ENCODE measurements at places on chromosomes 2 and 18. TPM values are rescaled to one million over a fixed set of nuclear protein-coding genes. Genes with fewer than 3 reads are reported as not detected.

DNA sequence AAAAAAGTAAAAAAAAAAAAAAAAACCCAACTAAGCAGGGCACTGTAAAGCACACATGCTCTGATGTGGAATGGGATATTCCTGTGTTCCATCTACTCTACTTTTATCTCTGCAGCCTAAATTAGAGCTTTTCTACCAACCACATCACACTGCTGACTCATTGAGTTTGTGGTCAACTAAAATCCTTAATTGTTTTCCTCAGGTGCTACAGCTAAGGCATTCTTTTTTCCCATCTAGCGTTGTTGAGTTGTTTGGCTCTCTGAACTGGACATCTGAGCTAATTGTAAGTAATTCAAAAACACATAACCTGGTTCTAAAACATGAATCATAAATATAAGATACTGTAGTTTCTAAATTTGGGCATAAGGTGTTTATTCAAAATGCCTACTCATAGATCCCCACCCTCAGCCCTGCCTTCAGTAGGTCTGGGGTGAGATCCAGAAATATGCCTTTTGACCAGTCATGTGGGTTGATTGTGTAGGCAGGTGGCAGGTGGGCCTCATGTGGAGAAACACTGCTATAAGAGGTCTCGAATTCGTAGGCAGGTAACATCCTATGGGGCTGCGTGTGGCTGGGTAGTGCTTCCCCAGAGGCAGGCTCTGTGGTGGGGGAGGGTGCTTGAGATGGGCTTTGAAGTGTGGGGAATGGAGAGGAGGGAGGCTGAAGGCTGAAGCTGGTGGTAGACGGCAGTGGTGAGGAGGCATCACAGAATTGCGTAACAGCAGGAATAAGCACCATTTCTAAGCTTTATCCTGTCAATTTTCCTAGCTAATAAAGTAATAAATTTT lies 27.2 kb downstream of the ANKRD29 start:
- no peak for DNase-seq

GRCh38 chr2:234808907-234809306 lies 142.9 kb upstream of the SH3BP4 start:
- no peak for DNase-seq

DNA sequence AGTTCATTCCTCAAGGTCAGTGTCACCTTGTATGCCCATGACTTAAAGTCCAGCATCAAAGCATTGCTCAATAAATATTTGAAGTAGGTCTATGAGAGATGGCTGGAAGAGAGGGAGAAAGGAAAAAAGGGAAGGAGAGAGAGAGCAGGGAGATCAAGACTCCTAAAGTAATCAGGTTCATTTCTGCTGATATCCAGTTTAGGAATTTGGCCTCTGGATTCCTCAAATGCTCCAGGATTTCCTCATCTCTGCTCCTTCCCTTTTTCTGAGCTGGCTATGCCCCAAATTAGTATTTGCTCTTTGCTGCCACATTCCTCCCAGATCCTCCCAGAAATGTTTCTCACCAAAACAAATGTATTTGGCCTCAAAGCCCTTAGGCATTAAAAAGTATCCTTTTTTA lies 739.4 kb upstream of the CHAC2 start:
- DNase-seq: peak; percentile 58

- peak; percentile 65 for DNase-seq
Observed at GRCh38 chr2:15640261-15640711, 48.6 kb downstream of the DDX1 start.

GRCh38 chr2:218807626-218808025 lies 24.0 kb downstream of the PRKAG3 start:
- DNase-seq: no peak

- no peak for DNase-seq
Observed at GRCh38 chr2:156471762-156472161, 35.6 kb downstream of the GPD2 start.

GRCh38 chr2:68970566-68971265 lies 3.7 kb upstream of the GKN1 start:
- DNase-seq: no peak

GRCh38 chr2:158191076-158191895 lies 89.6 kb downstream of the UPP2 start:
- peak; percentile 27 for DNase-seq

The ARL4C gene
- total RNA-seq: 32.9 TPM

DNA sequence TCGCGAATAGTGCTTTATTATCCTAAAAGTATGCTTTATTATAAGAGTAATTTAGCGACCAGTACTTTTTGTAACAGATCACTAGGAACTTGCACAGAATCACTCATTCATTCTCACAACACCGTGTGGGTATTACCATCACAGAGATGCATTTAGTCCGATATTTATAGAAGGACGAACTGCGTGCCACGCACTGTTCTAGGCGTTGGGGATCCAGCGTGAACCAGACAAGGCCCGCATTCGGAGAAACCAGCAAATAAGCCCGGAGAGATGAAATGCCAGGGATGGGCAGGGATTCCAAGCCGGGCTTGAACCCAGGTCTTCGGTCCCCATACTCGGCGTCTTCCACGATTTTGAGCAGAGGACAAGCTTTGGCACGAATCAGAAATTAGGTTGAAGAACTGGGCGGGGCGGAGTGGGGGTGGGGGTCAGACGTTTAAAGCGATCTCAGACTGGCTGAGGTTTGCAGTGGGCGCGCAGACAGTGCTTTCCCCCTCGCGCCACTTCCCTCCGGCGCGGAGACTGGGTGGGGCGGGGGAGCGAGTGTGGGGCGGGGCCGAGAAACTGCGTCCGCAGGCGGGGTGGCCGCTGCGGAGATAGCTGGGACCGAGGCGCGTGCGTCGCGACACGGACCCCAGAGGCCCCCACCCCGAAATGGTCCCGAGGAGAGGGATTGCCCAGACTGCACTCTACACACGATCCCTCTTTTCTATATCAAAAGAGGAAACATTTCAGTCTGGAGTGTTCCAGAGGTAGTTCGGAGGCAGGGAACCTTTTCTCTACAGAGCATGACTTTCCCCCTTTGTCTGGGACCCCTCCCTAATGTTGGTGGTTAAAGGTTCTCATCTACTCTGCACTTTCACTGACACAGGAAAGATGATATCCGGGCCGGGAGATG lies 1.1 kb upstream of the CXCR4 start:
- no peak for DNase-seq

The PIGN gene
- total RNA-seq: 26.3 TPM

DNA sequence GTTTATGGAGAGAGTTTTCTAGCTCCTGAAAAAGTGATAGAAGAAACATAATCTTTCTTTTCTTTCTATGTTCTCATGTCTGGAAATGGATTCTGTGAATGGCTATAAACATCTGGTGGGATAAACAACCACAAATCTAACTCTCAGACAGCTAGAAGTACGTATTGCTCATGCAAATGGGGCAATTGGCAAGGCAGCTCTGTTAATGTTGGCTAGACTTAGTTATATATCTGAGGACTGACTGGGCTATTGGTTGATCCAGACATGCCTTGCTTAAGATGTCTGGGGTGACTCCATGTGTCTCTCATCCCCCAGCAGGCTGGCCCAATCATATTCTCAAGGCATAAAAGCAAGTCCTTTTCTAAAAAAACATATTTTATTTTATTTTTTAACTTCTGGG lies 939.2 kb upstream of the NRXN1 start:
- DNase-seq: no peak

The DCC gene
- not detected for total RNA-seq

- peak; percentile 60 for DNase-seq
Observed at GRCh38 chr2:101704046-101704466, 6.5 kb downstream of the MAP4K4 start.

- DNase-seq: no peak
Observed at GRCh38 chr2:15937882-15938802, 2.2 kb upstream of the MYCN start.

DNA sequence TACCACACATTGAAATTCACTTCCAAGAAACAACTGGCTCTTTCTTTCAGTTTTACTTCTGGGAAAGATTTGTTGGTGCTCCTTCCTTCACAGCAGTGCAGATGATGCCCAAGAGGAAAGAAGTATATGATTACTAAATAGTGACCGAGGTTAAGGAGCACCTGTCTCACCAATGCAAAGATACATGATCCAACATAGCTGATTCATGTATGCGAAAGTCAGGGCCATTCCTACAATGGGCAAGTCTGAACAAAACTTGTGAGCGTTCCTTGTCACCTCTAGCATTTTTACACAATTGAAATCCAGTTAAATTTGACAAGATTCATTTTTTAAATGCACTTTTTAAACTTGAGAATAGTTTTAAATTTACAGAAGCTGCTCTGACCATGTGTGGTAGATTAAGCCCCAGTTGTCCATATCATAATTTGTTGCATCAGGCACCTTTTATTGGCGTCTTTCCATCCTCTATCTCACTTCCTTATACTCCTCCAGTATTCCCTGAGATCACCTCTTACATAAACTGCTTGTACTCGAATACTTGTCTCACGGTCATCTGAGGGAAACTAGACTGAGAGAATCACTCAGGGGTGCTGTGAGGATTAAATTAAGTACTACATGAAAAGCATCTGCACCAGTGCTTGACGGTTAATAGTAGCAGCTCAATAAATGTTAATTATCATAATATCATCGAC lies 438.8 kb upstream of the CDH20 start:
- no peak for DNase-seq

DNA sequence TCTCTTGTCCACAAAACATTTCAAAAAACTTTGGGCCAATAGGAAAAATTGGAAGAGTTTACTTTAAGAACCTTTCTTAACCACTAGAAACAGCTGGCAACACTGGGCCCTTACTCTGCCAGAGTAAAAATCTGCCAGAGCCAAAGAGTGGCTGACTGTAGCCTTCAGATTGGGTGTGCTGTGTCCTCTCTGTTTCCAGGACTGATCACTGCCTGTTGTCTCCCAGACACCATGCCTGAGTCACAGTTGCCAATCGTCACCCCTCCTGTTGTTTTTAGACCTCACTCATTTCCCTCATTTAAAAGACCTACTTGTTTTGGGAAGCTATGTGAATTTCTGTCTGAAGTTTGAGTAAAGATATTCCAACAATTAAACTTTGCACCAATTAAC lies 159.1 kb downstream of the PPP1R1C start:
- peak; percentile 84 for DNase-seq

DNA sequence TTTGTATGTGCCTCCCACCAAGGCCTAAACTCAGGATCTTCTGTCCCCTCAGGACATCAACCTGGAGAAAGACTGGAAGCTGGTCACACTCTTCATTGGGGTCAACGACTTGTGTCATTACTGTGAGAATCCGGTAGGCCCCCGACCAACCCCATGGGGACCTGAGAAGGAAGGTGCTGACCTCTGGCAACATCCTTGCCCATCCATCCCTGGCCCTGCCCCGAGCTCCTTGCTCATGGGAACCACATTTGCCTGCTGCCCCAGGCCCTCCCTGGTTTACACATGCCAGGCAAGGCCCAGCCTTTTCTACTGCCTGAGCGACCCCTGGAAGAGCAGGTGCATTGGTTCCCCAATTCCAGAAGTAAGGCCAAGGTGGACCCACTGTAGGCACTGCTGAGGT lies 125.3 kb upstream of the PPP1CB start:
- DNase-seq: no peak

Measured in myocyte (in vitro differentiated cells).